Right renal pelvis (tissue), 4 donors: ENCODE measurements at places on chromosomes 11 and 22.

- DNase-seq, result no peak
Measured at GRCh38 chr11:116576526-116576925, 196.3 kb downstream of the BUD13 start.

GRCh38 chr11:47308050-47308823 is 38.3 kb downstream of the MADD start:
- DNase-seq, result no peak

DNA sequence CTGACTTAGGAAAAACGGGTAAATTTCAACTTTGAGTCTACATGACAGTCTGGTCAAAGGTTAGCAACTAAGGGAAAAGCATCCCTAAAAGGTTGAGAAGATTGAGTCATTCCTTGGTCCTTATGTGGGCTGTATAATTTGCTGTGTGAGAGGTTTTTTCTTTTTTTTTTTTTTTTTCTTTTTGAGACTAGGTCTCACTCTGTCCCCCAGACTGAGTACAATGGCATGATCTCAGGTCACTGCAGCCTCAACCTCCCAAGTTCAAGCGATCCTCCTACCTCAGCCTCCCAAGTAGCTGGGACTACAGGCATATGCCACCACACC is 101.4 kb downstream of the MRTFA start:
- no peak for DNase-seq

DNA sequence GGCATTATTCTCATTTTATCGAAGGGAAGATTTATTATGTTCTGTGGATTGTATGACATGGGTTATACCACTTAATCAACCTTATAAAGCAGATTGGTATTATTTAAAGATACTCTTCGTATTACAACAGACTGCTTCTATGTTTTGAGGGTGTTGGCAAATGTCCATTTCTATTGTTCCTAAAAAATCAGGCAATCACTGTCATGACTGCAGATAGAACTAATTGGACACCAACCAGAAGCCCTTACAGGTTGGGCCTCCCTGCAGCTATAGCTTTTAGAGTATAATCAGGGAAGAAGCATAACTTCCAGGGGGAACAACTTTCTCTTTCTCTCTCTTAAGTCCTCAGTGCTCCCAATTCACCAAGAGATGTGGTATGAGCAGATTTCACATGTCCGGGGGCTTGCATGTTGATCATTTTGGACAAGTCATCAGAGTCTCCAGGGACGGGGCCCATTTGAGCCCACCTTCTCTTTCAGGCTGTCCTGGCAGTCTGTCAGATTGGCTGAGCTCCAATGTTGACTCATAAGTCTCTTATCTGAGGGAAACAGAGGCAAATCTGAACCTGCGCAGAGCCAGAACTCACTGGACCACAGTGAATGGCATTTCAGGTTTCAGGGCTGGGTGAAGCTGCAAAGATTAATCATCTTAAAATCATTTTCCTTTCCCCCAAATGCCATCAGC is 264.0 kb upstream of the CCDC90B start:
- DNase-seq, result no peak

- no peak for DNase-seq
Measured at GRCh38 chr11:3186166-3186953, 21.2 kb upstream of the OSBPL5 start.

DNA sequence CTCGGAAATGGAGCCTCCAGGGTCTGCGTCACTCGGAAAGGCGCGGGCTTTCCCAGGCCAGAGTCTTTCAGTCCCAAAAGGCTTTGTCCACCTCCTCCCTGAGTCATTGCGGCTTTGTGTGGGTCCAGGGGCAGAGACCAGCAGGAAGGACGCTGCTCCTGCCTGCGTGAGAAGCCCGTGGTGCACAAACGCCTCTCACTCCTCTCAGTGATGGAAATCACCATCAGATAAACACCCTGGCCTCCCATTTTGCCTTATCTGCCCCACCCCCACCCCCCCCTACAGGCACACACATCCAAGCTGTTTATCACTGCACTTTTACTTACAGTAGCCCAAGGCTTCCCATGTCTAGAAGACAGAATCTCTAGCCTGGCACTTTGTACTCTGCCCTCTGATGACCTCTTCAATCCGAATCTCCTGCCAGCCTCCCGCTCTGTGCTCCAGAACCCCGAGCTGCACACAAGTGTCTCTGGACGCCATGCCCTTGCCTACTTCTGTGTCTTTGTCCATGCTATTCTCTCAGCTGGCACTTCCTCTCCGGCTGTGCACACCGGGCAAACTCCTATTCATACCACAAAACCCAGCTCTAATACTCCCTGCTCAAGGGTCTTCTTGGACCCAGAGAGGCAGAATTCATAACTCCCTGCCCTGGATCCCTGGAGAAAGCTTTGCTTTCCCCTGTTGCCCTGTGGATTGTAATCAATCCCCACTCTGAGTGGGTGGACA is 954.6 kb downstream of the TBC1D22A start:
- DNase-seq, result no peak

DNA sequence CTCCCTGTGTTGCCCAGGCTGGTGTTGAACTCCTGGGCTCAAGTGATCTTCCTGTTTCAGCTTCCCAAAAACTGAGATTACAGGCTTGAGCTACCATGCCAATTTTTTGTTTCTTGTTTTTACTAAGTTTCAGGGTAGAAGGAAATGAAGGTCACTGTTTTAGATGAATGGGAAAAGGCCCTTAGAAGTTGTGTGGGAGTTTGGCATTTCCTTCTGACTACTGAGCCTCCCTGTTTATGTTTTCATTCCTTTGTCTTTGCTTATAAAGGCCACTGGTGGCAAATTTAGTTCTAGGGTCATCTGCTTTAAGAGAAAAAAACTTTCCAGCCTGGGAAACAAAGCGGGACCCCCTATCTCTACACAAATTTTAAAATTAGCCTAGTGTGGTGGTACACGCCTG is 22.1 kb downstream of the SRPRA start:
- DNase-seq, result no peak

GRCh38 chr11:101046947-101047346 is 82.7 kb downstream of the PGR start:
- no peak for DNase-seq

DNA sequence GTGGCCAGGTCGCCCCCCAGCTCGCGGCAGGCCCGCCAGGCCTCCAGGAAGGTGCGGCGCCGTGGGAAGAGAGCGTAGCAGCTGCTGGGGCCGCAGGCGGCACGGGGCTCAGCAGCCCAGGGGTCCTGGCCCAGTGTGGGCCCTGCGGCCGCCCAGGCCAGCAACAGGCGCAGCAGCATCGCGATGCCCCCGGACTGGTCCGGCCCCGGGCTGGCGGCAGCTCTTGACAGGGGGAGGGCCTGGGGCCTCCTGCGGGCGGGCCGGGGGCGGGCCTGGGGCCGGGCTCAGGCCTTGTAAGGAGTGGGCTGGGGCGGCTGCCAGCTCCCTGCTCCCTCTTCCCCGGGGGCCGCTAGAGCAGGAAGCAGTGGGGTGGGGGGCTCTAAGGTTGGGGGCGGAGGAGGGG is at the start of gene CD248:
Gene CD248, minus strand, starts transcription at position 196 of the 403 bp plus-strand sequence. Its CDS starts 17 bp downstream, at position 179.
- no peak for DNase-seq

DNA sequence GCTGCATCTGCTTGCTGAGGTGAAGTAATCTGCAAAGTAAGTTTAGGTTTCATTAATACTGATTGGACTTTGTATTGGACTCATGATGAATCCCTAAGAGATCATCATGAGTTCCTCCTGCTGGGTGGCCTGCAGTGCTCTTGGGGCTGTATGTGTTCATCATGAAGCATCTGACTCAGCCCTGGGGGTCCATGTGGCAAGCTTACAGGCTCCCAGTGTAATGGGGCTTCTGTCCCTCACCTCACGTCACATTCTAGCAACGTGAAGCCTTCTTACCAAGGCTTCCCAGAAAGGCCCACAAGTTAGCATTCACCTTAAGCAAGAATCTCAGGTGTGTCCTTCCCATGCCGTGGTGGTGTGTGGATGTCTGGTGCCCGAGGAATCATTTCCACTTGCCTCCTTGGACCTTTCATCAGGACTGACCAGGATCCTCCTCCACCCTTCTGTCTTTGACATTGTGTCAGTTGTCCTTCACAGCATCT is 23.7 kb downstream of the CRKL start:
- DNase-seq, result no peak

GRCh38 chr11:66953081-66953833 is 4.9 kb downstream of the PC start:
- DNase-seq, result no peak

DNA sequence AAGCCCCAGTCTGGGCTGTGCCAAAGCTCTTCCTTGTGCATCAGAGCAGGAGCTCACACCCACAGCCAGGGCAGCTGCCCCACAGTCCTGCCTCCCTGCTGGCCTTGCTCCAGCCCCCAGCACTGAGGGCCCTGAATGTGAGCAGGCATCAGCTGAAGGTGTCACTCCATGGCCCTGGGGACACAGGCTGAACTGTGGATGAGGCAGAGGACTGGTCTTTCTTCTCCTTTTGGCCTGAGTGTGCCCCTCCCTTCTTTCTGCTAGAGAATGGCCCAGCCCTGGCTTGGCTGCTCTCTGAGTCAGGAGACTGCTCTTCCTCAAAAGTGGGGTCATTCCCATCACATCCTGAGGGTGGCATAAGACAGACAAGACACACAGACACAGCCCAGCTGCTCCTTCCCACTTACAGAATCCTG is 16.2 kb downstream of the OTOG start:
- no peak for DNase-seq

DNA sequence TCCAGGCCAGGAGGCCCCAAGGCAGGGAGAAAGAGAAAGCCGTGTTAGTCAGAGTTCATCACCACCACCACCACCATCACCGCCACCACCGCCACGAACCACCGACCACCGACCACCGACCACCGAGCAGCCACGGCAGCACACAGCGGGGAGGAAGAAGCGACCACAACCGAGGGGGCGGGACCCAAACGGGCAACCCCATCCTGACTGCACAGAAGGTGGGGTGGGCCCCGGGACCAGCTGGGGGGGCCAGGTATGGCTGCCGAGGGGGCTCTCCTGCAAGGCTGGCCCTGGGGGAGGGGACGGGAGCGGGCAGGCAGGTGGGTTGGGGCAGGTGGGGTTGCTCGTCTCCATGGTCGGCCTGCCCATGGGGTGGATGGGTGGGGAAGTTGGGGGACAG is 34.2 kb downstream of the SYT7 start:
- DNase-seq, result no peak

DNA sequence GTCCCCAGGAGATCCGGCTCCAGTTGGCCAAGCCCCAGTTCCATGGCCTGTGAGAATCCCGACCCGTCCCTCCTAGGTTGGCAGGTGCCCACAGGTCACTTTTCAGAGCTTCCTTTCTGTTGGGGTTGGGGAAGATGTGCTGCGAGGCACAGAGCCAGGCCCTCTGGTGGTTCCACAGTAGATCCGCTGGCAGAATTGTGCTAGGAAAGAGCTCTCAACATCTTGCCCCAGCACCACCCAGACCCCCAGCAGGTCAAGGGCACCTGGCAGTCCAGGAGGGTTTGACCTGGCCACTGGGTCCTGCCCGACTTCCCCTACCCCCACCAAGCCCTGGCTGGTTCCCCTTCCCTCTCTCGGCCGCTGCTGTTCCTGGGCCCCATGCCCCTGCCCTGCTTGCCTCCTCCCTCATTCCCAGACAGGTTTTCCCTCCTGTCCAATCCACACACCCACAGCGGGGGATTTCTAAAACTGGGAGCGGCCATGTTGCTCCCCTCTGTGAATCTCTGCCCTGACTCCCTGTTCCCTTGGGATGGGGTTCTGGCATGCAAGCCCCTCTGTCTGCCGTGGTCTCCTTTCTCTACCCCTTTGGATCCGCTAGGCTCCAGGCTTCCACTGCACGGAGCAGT is 26.2 kb upstream of the GCAT start:
- DNase-seq, result no peak

GRCh38 chr11:114061681-114062049 is 2.2 kb downstream of the ZBTB16 start:
- no peak for DNase-seq

- no peak for DNase-seq
Measured at GRCh38 chr11:44224867-44225501, 85.0 kb downstream of the ALX4 start.

DNA sequence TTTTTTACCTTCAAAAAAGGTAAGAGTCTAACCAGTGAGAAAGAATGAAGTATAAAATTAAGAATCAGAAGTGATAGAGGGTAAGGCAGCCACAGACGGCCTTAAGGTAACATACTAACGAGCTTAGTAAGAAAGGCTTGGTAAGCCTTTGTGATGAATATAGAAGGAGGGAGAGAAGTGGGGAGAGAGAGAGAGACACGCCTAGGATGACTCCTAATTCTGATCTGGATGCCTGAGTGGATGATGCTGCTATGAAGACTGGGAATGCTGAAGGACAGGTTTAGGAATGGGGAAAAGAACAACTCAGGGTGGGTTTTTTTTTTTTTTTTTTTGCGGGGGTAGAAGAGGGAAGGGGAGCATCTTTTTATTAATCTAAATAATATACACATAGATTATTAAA is 4.8 kb downstream of the FBXO3 start:
- DNase-seq, result no peak

DNA sequence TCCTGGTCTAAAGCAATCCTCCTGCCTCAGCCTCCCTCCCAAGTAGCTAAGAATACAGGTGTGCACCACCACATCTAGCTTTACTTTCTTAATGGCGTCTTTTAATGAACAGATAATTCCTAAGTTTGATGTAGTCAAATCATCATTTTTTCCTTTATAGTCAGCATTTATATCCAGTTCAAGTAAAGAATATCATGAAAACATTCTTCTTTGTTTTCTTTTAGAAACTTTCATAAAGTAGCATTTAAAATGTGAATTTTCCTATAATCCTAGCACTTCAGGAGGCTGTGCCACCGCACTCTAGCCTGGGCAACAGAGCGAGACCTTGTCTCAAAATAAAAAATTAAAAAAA is 61.6 kb downstream of the RBFOX2 start:
- DNase-seq, result no peak

GRCh38 chr22:28183078-28183860 is 264.2 kb upstream of the PITPNB start:
- DNase-seq, result no peak

GRCh38 chr11:125987066-125987641 is 41.3 kb downstream of the VSIG10L2 start:
- no peak for DNase-seq

GRCh38 chr11:1208394-1209261 is 14.2 kb upstream of the MUC5B start:
- DNase-seq, result no peak

GRCh38 chr11:12845739-12846358 is 163.3 kb upstream of the RASSF10 start:
- no peak for DNase-seq

GRCh38 chr22:45974498-45974897 is 2.5 kb downstream of the WNT7B start:
- no peak for DNase-seq

- DNase-seq, result no peak
Measured at GRCh38 chr11:69489031-69489745, 7.7 kb downstream of the LINC01488 start.

GRCh38 chr11:123547180-123547579 is 107.2 kb downstream of the SCN3B start:
- no peak for DNase-seq
